ENCODE measurements at places on chromosomes 5 and 9.

- no peak for DNase-seq
These were observed 1.9 kb downstream of the CD14 start for GRCh38 chr5:140631036-140631417.

- no peak for DNase-seq
These were observed 41.9 kb upstream of the ACTBL2 start for GRCh38 chr5:57524348-57525060.

DNA sequence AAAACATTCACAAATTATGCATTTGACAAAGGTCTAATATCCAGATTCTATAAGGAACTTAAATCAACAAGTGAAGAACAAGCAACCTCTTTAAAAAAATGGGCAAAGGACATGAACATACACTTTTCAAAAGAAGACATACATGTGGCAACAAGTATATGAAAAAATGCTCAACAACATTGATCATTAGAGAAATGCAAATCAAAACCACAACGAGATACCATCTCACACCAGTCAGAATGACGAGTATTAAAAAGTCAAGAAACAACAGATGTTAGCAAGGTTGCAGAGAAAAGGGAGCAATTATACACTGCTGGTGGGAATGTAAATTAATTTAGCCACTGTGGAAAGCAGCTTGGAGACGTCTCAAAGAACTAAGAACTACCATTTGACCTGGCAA lies 38.9 kb upstream of the TNFSF15 start:
- no peak for DNase-seq

- DNase-seq: no peak
These were observed 16.2 kb downstream of the LHX6 start for GRCh38 chr9:122212473-122213004.

GRCh38 chr5:108983461-108984092 lies 235.9 kb downstream of the FER start:
- DNase-seq: no peak

GRCh38 chr9:122827761-122828093 lies 661 bp downstream of the PDCL start:
- DNase-seq: no peak

GRCh38 chr5:29150840-29151239 lies 2042.6 kb upstream of the CDH6 start:
- DNase-seq: no peak

- DNase-seq: no peak
These were observed 1.2 kb downstream of the TEX10 start for GRCh38 chr9:100351508-100351907.

DNA sequence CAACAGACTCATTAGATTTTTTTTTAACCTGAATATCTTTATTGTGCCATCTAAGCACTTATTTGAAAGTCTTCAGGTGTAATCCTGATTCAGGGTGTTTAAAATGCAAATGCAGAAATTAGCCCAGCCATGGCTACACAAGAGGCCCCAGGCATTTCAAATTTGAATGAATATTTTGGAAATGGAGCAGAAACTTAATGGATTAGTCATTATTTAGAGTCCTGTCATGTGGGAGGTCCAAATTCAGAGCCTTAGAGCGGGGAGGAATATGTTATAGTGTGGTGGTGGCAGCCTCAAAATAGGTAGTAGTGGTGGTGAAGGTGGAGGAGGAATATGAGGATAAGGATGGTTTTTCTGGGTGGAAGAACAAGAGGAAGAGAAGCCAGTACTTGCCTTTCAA lies 567.0 kb downstream of the RAB3C start:
- DNase-seq: no peak

DNA sequence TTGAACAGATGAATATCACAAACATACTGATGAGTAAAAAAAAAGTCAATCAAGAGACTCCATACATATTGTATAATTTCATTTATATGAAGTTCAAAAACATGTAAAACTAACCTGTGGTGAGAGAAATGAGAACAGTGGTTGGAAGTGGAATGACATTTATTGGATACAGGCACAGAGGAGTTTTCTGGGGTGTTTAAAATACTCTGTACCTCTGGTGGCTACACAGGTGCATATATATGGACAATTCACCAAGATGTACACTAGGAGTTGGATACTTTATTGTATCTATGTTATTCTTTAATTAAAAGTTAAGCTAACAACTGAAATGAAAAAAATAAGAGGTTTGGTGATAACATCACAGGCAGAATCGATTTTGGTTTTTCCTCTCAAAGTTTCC lies 14.1 kb downstream of the FOXD1 start:
- DNase-seq: no peak

DNA sequence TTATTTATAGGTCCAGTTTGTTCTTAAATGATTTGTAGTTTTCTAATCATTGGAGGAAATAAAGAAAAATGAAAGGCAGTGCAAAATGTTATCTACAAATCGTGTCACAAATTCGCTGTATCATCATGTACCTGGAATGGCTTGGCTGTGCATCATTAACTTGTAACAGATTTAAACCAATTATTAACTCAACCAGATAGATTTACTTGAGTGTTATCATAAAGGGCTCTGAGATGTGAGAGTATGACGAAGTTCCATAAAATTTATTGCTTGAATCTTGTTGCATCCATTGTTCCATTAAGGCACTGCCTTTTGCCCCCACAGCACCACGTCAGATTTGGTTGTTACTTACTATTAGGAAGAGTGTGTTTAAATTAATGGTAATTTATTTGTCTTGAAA lies 23.5 kb downstream of the PCSK5 start:
- DNase-seq: no peak

Measured in GM13976 (cell line).